Upper lobe of left lung (tissue), 6 donors: ENCODE measurements at places on chromosomes 12 and 14. TPM values are rescaled to one million over a fixed set of nuclear protein-coding genes. Genes with fewer than 3 reads are reported as not detected.
A peak's percentile ranks its signal among the peaks of the same experiment; 100 is the strongest.

The KLRD1 gene
- total RNA-seq, result 4.7 TPM

The ALDH2 gene
- total RNA-seq, result 290 TPM

The ZFHX2 gene
- 2.2 TPM for total RNA-seq

DNA sequence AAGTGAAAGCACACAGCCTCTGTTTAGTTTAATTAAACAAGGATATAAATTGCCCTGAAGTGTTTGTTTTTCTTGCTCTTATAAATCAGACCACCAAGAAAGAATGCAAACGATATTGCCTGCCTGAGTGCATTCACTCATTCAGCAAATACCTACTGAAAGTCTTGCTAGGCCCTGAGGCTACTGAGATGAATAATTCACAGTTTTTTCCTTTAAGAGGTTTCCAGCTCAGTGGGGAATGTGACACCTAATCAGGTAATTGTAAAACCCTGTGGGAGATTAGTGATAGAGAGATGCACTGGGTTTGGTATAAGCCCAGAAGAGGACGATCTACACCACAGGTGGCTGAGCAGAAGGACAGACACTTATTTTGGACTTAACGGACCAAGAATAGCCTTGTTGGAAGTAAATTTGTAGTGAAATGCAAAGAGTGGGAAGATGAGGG is 151.4 kb downstream of the SLC35F4 start:
- no peak for DNase-seq

DNA sequence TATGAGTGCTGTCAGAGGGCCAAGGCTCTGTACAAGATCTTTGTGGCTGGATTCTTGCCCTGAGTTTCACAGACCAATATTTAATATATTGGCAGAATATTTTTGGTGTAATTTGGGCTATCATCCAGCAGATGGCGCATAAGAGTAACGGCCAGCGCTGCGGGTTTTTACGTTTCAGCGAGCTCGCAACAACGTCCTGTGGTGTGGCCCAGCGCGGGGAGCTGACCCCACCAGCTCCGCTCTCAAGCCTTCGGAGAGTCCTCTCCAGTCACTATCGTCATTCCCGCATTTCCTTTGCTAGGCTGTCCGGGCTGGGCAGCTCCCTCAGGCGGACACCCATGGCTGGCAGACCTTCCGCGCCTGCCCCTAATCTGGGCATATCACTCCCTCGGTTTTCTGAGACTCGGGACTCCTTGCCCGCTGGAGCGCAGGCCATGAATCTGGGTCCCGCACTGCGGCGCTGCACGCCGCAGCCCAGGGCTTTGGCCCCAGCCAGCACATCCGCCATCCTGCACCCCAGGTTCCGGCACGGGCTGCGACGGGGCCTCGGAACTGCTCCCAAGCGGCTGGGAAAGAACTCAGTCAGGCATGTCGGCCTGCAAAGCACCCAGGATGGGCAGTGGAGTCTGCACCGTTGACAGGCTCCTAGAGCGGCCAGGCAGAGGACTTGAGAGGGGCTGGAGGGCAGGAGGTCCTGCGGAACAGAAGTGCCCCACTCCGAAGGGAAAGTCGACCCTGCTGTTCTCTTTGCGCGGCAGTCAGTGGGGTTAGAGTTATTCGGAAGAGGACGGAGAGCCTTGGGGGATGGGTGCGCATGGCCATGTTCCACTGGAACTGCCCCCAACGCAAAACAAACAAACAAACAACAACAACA is 18.4 kb downstream of the OLR1 start:
- peak; percentile 82 for DNase-seq

The ABCD2 gene
- 2.2 TPM for total RNA-seq

DNA sequence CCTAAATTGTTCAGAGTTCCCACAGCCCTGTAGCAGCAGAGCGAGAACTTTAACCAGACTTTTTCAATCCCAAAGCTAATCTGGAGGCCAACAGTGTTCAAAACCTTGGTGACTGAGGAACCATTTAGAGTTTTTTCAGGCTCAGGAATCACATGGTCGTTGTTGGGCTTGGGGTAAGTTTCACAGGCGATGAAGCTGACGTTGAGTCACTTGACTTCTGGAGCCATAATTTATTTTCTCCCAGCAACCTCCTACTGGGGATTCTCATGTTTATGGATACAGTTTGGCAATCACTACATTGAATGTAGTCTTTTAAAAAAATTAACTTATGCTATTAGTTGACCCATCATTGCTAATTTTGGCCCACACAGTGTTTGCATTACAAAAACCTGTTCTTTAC is 34.5 kb downstream of the SSPN start:
- DNase-seq, result no peak

The LHX5 gene
- not detected for total RNA-seq
